ENCODE measurements at places on chromosomes 3 and 15.

DNA sequence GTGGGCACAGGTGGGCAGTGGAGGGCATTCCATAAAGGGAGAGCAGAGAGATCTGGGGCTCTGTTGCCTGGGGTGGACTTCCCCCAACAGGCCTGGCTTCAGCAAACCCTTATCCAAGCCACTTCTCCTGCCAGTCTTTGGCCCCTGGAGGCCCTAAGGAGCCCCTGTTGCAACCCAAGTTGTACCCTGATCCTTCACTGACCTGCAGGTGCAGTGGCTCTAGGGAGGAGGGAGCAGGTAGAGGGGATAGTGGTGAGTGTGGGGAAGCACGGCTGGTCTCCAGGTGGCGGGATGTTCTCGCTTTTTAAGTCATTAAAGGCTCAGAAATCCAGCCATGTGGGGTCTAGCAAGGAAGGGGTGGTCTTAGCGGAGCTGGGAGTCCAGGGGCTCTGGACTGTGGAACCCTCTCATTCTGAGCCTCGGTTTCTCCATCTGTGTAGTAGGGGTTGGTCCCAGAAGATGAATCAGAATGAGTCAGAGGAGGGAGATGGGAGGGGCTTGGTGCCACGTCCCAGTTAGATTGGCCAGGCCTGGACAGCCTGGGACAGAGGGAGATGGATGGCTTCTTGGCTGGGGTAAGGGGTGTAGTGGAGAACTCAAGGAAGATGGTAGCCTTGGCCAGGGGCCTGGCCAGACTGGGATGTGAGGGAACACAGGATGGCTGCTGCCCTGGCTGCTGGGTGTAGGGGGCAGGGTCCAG lies 2.6 kb downstream of the ZBTB47 start:
- no peak for DNase-seq

DNA sequence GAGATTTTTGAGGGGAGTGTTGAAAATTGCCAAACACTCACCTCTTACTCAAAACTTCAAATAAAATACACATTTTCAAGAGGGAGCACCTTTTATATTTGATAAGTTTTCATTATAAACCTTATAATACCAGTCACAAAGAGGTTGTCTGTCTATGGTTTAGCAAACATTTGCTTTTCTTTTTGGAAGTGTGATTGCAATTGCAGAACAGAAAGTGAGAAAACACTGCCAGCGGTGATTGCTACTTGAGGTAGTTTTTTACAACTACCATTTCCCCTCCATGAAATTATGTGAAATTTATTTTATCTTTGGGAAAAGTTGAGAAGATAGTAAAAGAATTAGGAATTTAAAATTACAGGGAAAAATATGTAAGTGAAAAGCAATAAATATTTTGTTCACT lies 20.1 kb downstream of the DIPK2A start:
- DNase-seq: no peak

GRCh38 chr15:41969851-41970431 lies 2.4 kb downstream of the EHD4 start:
- DNase-seq: no peak

DNA sequence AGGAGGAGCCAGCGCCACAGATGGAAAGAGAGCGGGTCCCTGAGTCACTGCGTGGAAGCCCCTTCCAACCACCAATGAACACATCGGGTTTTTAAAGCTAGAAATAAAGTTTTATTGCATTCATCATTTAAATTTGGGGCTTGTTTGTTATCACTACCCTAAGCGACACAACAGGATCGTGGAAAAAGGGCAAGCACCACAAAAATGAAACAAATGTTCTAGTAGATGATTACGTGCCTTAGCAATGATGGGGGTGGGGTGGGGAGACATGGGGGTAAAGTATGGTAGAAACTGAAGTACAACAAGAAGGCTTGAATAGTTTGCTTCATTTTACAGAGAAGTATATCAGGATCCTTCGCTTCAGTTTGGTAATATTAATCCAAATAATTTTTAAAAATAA lies 221.6 kb upstream of the ATP10A start:
- DNase-seq: no peak

DNA sequence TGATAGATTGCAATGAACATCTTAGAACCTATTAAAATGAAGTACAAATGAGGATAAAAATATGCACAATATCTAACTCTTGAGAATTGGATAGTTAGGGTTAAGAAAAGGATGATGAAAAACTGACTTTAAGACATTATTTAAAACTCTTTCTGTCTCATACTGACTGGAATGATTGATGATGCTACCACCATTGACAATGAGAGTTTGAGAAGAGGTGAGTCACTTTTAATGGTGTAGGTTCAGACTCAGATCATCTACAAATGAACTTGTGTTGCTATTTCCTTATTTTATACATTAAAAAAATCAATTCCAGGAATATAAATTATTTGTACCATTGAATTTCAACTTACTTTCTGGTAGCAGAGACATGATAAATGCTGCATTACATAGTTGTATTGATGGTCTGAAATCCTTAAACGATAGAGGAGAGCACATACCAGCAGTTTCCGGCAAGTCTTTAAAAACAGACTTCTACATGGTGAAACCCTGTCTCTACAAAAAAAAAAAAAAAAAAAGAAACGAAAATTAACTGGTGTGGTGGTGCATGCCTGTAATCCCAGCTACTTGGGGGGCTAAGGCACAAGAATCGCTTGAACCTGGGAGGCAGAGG lies 409.0 kb downstream of the OTOL1 start:
- no peak for DNase-seq

GRCh38 chr3:188607805-188608315 lies 453.9 kb downstream of the LPP start:
- no peak for DNase-seq

DNA sequence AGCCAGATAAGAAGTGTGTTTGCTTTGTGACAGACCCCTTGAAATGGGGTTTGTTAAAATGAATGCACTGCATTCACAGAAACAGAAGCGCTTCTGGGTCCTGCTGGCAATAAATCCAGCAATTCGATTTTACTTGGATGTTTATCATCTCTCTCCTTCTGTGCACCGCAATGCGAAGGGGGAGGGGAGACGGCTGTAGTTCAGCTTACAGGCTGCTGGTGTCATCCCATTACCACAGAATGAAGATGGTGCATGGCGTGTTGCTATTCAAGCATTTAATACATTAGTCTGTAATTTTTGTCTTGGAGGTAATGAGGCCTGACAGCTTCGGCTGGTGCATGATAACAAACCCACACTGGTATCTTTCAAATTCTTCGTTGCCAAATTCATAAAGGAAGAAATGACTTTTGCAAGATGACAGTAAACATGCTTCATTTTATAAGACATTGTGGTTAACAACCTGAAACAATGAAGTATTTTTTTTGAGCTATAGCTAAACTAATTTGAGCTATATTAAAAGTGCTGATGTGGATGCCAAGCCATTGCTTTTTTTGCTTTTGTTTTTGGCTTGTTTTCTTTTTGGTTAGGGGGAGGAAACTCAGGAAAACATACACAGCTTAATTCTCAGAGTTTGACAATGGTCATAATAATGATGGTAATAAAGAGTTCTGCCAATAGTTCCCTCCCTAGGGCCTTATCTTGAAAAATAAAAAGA lies 418.3 kb downstream of the OTOL1 start:
- no peak for DNase-seq
